Pulmonary artery endothelial cell (primary cell): ENCODE measurements at places on chromosomes 11 and 22.

DNA sequence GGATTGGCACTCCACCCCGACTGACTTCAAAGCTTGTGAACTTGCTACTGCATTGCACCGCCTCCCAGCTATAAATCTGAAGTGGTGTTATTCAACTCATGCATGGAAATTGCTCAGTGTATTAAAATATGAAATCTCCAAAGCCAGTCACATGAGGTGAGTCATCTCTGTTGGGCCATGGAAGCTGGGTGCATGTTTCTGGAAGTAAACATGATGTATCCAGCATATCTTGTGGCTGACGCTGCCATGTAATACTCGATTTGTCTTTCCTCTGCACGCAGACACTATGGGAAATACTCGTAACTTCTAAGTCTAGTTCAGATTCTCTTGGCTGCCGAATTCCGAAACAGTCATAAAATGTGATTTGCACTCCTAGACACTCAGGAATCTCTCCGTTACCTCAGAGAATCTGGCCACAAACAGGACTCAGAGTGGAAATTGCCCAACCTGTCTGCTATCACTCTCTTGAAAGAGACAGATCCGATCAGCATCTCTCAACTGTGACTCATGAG lies 154.9 kb upstream of the MPPED2 start:
- no peak for DNase-seq

DNA sequence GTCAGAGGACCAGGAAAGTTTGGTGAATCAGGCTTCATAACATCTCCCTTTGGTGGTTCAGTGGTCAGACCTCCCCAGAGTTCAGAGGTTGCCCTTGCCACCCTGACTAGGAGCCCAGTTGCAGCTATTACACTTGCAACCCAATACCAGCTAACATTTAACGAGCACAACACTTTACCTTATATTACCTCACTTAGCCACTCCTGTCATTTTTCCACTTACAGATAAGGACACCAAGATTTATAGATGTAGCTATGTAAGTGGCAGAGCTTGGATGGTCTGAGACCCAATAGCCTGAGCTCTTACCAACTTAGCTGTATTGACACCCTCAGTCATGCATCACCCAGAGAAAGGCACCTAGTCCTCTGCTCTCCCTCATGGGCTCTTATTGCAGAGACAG lies 234.7 kb downstream of the INSC start:
- no peak for DNase-seq

DNA sequence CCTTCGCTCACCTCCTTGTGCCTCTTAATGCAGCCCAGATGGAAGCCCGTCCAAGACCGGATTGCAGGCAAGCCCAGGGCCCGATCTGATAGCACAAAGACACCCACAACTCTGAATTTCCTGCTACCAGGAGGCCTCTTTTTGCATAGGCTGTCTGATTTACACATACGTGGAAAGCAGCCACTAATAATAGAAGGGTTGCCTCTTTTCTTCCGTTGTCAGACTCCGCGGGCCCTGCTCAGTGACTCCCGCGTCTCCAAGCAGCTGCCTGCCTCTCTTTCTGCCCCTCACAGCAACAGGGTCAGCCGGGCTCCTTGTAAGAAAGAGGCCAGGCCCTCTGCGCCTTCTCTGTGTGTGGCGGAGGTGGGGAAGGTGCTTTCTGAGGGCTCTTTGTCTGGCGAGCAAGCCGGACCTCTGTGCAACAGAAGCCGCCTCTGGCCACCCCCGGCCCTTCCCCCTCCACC lies 26.7 kb downstream of the FLI1 start:
- no peak for DNase-seq

GRCh38 chr11:9625728-9626127 lies 38.1 kb upstream of the SWAP70 start:
- no peak for DNase-seq

DNA sequence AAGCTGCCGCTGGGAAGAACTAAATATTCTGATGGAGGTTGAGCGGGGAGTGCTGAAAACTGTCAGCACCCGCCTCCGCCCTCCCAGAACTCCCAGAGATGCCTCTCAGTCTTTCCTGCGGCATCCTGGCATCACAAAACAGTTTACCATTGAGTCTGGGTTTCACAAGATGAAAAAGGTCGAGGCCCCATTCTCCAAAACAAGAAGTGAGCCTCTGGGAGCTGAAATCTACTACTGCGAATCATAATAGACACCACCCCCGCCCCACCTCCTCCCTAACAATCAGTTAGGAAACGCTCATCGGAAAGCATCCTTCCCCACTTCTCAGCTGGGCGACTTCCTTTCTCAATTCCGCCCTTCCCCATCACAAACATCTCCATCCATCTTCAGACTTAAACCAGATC lies 1.0 kb downstream of the SUN2 start:
- no peak for DNase-seq

GRCh38 chr11:93530468-93530826 lies 12.7 kb downstream of the SMCO4 start:
- no peak for DNase-seq

DNA sequence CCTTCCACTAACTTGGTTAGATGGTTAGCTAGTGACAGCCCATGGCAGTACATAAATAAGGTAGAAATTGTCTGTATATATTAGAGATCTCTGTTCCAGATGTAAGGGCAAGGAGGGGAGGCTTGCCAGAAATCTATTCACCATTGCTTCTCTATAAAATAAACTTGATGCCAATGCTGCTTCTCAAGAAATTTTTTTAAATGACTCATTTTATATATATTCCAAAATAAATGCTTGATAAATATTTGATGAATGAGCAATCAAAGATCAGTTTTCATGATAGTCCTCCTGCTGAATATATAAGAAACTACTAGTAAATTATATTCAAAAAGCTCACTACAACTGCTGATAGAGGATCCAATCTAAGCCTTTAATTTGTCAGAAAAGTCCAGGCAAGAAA lies 710.6 kb upstream of the CCDC179 start:
- no peak for DNase-seq

- no peak for DNase-seq
These were observed 68.4 kb downstream of the TRAF6 start for GRCh38 chr11:36441610-36442208.

DNA sequence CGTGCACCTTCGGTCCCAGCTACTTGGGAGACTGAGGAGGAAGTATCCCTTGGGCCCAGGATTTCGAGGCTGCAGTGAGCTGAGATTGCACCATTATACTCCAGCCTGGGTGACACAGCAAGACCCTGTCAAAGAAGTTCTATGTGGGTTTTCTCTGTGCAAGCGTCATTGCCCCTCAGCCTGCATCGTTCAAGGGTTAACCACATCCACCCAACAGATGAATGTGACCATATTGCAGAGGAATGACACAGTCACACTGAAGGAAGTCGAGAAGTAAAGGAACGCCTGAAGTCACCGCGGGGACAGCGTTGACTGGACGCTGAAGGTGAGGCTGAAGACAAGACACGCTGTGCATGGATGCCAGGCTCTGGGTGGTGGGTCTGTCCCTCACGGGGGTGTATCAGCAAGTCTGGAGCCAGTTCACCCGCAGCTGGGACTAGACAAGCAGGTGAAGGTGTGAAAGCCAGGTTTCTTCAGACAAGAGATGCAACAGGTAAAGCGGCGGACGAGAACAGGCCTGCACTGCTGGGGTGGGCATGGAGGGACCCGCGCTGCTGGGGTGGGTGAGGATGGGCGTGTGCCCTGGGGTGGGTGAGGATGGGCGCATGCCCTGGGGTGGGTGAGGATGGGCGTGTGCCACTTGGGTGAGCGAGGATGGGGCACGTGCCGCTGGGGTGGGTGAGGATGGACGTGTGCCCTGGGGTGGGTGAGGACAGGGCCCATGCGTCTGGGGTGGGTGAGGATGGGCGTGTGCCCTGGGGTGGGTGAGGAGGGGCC lies 36.5 kb upstream of the TOLLIP start:
- no peak for DNase-seq

DNA sequence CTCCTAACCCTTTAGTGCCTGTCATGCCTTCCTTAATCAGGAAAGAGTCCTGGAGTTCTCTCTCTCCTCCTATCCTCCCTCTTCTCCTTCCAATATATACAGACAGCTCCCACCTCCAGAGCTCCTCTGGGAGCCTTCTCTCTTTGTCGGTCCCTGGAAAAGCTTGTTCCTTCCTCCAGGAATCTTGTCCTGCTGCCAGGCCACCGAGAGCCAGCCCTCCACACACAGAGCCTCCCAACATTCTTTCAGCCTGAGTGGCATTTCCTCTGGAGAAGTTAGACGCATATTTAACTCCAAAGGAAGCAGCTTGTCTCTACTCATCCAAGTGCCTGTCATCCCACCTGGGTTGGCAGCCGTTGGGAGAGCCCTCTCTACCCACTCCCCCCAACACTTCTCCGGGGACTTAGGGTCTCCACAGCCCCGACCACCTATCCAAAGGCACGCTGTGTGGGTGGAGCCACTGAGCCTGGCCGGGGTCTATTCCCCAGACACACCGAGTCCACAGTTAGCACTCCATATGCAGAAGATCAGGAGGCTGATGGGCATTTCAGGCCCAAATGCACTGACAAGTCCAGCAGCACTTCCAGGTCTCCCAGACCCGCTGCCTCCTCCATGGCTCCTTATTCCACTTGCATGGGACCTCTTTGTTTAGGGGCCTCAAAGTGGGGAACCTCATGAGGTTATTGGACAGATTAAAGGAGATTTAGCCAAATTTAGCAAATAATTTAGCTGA lies 31.1 kb downstream of the DKK3 start:
- peak; percentile 87 for DNase-seq

GRCh38 chr22:20319745-20320658 lies at the start of gene DGCR6L:
TSS of gene DGCR6L (minus strand) at chr22:20320060. CDS start at chr22:20319988, 72 bp downstream.
- peak; percentile 81 for DNase-seq

DNA sequence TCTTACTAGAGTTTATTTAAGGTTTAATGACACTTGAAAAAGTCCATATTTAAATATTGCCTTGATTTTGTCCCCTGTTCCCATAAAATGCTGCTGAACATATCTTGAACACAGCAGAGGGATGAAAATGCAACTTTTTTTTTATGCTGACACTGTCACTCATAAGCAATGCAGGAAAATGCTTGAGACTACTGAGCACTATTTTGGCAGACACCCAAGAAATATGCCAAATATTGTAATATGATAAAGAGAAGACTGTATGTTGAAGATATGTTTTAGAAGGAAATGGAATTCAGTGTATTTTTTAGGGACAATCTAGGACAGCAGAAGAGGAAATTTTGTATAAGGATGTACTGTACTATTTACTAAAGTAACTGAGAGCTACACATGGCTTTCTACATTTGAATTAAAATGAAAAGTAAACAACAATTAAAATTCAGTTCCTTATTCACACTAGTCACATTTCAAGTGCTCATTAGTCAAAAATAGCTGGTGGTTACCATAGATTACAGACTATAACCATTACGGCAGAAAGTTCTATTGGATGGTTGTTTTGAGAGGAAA lies 58.6 kb downstream of the LRRC4C start:
- no peak for DNase-seq

DNA sequence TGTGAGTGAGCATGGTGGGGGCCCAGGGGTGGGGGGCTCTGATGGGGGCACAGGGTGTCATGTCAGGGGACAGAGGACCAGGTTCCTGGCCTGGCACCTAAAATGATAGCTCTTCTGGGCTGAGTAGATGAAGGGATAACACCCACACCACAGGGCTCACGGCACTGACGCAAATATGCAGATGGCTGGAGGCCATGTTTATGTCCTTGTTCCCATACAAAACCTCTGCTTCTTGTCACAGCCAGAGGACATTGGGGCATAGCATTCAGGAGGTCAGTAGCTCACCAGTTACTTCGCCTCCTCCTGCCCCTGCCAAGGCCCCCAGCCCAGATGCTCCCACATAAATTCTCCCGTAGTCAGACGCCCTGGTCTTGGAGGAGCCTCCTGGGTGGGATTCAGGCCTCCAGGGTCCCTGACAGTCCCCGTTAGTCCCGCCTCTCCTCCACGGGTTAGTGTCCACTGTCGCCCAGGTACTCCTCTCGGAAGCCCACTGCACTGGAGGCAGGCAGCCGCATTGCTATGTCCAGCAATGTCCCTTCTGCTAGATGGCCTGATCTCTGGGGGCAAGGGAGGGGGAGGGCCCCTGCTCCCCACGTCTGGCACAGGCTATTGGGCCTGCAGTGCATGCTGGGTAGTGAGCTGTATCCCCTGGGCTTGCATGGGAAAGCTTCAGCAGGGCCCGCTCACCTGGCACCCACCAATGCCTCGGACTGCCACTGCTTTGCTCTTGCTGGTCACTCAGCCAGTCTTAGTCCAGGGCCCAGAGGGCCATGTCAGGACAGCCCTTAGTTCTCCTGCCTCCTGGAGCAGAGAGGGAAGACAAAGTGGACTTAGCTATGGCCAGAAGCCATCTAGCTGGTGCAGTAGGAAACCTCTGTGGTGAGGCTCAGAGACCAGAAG lies 75.6 kb upstream of the MYOD1 start:
- no peak for DNase-seq

GRCh38 chr11:69434471-69434931 lies 47.0 kb upstream of the LINC01488 start:
- no peak for DNase-seq
